ENCODE measurements at places on chromosomes 11 and 22.

- no peak for DNase-seq
These were observed 26.8 kb upstream of the WT1 start for GRCh38 chr11:32462011-32462690.

GRCh38 chr22:47967831-47968230 is 1205.4 kb downstream of the TBC1D22A start:
- DNase-seq: no peak

DNA sequence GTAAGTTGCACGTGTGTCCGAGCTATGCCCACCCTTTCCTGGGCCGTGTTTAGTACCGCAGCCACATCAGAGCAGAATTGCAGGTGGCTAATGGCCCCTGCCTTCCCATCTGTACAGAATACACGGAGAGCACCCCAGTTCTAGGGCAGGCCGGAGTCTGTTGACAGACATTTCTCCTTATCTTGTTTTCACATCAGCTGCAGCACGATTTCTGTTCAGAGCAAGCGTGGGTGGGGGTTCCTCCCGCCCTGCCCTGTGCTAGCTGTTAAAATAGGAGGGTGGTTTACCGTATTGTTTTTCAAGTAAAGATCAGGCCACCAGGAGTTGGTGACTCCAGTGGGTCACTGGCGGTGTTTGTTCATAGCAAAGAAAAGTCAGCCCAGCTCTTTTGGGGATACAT is 41.1 kb downstream of the UBASH3B start:
- DNase-seq: no peak

GRCh38 chr11:122813176-122813893 is 25.0 kb upstream of the CRTAM start:
- DNase-seq: no peak

DNA sequence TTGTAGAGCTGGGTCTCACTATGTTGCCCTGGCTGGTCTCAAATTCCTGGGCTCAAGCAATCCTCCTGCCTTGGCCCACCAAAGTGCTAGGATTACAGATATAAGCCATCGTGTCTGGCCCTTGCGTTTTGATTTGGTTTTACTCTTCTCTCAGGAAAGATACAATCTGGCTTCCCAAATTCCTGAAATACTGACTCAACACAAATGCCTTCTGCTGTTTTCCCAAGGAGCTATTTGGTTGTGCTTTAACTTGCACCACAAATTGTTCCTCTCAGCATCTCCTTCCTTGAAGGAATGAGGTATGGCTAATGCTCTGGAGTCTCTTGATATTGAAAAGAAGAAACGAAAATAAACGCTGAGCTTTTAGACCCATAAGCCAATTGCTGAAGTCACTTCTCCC is 110.0 kb upstream of the PAX6 start:
- no peak for DNase-seq

DNA sequence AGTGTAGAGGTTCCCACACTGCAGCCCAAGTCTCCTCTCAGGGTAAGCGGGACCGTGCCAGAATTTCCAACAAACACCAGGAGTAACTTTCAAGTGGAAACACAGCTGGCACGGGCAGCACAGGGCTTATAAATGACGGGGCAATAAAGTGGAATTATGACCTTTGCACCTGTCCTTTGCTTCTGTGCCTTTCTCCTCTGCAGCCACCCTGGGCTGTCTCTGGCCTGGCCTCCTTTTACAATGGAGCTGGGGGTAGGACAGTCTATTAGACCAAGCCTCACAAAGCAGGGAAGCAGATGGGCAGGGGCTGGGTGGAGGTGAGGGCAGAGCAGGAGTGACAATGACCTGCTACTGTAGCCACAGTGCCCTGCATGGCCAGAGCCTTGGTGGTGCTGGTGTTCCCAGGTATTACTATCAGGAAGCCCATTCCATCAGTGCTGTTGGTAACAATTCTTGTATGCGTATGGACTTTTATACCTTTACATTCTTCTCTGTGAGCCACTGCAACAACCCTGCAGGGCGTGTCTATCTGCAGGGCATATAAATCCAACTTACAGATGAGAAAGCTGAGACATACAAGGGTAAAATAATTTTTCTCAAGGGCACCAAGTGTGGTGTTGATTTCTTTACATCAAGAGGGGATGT is 387.8 kb downstream of the CTTN start:
- DNase-seq: no peak

DNA sequence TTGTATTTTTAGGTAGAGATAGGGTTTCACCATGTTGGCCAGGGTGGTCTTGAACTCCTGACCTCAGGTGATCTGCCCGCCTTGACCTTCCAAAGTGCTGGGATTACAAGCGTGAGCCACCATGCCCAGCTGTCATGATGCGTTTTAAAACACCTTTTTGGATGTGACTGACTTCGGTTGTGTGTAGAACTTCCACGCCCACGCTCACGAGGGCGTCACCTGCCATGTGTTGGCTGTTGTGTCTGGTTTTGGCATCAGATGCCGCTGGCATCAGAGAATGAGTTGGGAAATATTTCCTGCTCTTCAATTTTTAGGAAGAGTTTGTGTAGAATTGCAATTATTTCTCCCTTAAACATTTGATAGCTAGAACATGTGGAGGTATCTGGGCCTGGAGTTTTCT is 109.1 kb downstream of the KCNQ1 start:
- DNase-seq: no peak

- no peak for DNase-seq
These were observed 3.9 kb downstream of the TEAD1 start for GRCh38 chr11:12678092-12678491.

GRCh38 chr11:40514124-40514523 is 945.3 kb downstream of the LRRC4C start:
- no peak for DNase-seq

DNA sequence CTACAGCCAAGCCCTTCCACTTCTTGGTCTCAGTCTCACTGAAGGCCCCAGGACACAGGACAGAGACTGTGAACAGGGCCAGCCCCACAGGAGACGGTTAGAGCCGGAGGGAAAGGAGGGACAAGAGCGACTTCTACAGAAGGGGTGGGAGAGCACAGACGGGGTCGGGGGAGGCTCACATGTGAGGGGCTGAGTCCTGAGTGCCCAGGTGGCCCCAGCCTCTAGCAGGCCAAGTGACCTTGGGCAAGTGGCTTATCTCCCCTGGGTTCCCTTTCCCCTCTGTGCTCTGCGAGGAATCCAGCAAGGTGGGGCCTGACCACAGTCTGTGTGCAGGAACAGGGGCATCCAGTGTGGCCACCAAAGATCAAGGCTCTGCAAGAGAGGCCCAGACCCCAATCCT is 102.6 kb upstream of the LMO1 start:
- DNase-seq: no peak

DNA sequence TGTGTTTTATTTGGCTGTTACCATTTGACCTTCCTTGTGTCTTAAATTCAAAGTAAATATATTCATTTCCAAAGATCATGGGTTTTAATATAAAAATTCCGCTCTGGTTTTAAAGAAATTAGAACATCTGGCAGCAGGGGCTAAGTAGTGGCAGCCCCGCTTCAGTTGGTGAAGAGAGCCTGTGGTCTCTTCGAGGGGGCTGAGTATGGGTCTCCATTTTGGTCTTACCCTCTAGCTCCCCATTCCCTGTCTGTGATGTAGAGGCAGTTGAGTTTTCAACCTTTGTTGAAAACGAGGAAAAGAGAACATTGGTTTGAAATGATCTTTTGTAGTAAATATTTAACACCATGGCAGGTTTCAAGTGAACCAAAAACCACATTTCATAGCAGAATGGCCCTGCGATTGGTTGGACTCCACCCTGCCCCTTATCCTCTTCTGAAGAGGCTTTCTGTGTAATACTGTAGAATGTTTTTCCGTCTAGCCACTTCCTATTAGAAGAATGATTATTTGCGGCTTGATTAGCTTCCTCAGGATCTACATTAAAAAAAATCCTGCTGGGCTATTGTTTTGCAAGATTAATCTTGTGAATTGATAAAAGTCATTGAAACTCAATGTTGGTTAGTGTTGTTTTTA is 17.7 kb downstream of the APLP2 start:
- no peak for DNase-seq

DNA sequence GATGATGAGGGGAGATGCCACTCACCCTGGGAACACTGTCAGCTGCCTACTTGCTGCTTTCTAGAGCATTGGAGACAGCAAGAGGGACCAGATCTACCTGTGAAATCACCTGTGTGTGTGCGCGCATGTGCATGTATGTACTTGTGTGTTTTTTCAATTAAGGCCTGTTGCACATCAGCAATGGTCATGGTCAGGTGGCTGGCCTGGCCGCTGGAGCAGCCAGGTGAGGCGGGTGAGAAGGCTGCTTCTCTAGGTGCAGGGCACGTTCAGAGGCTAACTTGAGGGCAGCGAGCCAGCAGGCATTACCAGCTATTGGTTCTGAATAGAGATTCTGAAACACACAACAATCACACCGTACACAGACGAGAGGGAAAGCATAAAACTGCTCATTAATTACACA is 65.1 kb downstream of the PARVG start:
- no peak for DNase-seq

DNA sequence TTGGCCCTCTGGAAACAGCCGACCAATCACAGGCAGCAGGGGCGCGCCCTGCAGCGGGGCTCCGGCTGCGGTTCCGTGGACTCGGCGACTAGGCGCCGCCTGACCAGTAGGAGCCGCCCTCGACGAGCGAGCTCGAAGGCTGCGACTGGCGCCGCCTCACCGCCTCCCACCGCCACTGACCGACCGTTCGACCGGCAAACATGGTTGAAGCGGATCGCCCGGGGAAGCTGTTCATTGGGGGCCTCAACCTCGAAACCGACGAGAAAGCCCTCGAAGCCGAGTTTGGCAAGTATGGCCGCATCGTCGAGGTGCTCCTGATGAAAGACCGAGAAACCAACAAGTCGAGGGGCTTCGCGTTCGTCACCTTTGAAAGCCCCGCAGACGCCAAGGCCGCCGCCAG is at the start of gene RBMXL2:
Gene RBMXL2 (plus strand): TSS at position 78 of the 400 bp plus-strand sequence. CDS start 123 bp downstream, at position 201.
- no peak for DNase-seq

- DNase-seq: no peak
These were observed 29.2 kb downstream of the PDGFB start for GRCh38 chr22:39215426-39216142.

DNA sequence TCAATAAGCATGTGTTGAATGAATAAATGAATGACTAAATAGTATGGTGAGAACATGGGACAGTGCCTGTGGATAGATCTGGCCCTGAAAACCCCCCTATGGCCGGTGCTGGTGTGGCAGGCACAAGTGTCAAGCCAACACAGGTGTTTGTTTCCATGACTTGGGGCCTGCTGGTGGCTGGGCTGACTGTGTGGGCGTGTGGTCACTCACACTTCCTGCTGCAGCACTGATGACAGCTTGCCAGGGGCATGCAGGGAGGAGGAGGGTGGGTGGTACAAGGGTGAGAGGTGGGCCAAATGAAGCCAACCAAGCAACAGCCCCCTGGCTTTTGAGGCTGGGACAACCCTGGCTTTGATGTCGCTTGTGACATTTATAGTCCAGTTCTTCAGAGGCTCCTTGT is 30.3 kb upstream of the ABCC8 start:
- DNase-seq: no peak

GRCh38 chr22:44782363-44782963 is 30.1 kb downstream of the ARHGAP8 start:
- DNase-seq: no peak

DNA sequence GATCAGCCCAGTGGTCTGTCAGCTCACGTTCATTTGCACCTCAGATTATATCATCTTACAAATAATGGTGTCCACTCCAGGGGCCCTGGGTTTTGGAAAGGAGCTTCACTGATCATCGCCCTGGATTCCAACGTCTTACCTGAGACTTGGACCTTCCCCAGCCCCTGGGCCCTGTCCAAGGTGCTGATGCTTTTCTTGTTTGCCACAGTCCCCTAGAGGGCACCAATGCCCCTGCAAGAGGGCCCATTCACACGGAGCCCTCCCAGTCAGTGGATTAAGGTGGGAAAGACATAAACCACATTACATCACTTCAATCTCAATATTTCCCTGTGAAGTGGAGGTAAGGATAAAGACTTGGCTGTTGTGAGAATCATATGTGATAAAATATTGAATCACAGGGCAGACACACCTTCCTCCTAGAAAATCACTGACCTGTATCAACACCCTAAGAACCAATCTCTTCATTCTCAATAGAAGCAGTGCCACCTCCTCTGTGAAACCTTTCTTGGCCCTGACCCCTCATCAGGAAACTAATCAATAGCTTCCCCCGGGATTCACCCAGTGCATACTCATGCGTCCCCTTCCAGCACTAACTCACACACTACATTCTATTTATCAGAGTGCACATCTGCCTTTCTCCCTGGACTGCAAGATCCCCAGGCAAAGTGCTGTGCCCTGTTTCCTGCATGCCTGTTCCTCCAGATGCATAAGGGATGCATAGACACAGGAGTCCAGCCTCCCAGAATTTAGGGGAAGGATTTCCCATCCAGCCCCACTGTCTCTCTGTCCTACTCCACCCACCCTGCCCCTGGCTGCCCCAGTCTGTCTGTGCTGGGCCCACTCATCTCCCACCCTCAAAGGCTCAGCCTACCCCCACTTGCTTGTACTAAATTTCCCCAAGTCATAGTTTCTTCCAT is 167.0 kb downstream of the BUD13 start:
- DNase-seq: no peak

DNA sequence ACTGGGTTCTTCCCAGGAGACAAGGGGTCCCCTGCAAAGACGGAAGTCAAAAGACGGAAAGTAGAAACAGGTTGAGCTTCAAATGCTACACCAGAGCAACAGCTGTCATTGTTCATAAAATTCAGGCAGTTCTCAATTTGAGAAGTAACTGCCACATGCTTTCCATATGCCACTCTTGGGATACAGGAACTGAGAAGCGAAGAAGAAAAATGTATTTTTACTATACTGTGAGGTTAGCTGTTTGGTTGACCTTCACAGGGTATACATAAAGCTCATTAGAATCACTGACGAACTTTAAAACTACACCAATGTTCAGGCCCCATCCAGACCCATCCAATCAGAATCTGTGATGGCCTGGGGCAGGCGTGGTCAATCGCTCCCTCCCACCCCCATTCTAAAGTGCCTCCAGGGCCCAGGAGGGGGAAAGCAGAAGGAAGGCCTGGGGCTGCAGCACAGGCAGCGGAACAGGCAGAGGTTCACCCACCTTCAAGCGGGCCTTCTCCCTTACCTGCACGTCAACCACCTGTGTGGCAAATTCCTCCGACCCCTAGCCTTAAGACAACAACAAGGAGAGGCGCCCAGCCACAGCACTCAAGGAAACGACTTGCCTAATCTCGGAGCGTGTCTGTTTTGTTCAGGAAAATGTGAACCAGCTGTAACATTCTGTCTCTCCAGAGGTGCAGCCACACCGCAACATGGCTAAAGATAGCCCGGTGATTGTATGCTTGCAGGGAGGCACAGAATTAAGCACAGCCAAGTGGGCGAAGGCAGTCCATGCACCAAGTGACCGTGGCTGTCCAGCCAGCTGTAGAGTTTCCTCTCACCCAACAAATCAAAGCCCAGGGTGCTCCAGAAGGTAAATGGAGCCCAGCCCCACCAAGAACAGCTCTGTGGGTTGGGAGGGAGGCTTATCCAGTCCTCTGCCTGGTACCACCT is 82.6 kb downstream of the MICAL3 start:
- no peak for DNase-seq

Data from NCI-H748 treated with DMSO at 0.1 percent for 48 hours (cell line).